Stimulated activated CD4-positive, alpha-beta T cell treated with anti-CD3 and anti-CD28 coated beads, Interleukin-15, amount 100 ng/mL, for 48 hours (primary cell): ENCODE measurements at places on chromosomes 12 and 14.

- peak; percentile 65 for DNase-seq
Observed at GRCh38 chr14:20455355-20456300, 602 bp downstream of the APEX1 start.

GRCh38 chr12:106855221-106855758 lies 80.8 kb downstream of the RIC8B start:
- DNase-seq: no peak

DNA sequence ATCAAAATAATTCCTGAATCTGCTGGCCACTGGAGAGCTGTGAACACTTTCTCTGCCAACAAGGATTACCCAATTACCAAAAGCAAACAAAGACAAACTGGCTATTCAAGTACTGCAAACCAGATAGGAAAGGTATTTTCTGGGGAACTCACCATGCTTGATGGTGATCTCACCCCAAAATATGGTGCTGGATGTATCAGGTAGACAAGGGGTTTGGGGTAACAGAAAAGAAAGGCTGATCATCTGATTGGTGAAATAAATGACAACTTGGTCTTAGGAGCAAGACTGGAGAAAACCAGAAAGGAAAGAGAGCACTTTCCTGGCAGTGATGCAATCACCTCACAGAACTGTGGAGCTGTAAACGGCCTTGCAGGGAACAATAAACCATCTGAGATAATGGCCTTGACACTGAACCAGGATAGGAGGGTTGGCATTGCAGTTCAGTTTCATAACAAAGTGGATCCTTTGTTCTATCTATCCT lies 31.0 kb upstream of the NPFF start:
- DNase-seq: no peak

GRCh38 chr14:42145766-42146165 lies 539.1 kb downstream of the LRFN5 start:
- DNase-seq: no peak

DNA sequence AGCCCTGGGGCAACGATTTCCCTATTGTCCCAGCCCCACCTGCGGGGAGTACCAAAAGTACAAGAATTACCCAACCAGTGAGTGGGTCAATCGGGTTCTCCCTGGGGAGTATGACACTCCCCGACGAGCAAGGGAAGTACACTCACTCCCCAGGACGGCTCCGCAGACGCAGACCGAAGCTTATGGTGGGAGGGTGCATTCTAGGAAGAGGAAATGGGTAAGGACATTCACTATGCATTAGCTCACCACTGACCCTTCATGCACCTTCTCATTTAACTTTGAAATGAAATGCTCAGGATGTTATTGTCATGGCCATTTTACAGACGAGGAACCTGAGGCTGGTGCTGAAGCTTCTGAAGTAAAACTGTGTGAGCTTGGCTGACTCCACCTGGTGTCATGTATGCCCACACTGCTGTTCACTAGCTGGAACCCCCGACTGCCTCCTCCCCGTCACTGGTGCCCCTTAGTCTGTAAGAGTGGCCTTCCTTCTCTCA lies 45.8 kb upstream of the TMED10 start:
- DNase-seq: no peak
